Kidney epithelial cell (primary cell): ENCODE measurements at places on chromosomes 12 and 14. TPM values are rescaled to one million over a fixed set of nuclear protein-coding genes. Genes with fewer than 3 reads are reported as not detected.
A peak's percentile ranks its signal among the peaks of the same experiment; 100 is the strongest.

DNA sequence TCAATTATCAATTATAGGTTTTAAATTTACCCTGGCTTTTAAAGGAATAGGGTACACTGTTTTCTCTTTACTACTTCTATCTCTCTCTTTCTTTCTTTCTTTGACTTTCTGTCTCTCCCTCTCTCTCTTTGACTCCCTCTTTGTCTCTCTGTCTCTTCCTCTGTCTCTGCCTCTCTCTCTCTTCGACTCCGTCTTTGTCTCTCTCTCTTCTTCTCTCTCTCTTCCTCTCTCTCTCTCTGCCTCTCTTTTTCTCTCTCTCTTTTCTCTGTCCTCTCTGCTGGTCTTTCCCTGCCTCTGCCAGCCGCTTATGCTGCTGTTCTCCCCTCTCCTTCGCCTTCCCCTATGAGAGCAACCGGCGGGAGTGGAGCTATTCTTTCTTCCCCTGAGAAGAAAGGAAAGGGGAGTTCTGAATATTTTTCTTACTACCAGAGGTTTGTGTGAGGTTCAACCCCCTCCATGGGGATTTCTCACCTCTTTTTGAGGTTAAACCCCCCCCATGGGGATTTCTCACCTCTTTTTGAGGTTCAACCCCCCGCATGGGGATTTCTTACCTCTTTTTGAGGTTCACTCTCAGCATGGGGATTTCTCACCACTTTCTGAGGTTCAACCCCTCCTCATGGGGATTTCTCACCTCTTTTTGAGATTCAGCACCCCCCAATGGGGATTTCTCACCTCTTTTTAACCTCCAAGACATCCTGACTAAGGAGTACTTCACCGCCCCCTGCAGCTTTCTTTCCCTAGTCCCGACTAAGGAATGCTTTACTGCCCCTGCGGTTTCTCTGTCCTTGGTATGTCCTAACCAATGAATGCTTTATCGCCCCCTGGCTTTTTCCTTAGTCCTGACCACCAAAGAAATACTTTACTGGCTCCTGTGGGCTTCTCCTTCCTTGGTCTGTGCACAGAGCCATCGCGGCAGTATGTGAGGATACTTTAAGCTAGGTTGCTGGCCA lies 27.4 kb upstream of the DDHD1 start:
- DNase-seq, result no peak

- no peak for DNase-seq
These were observed 164.4 kb upstream of the LRIG3 start for GRCh38 chr12:59084511-59085375.

DNA sequence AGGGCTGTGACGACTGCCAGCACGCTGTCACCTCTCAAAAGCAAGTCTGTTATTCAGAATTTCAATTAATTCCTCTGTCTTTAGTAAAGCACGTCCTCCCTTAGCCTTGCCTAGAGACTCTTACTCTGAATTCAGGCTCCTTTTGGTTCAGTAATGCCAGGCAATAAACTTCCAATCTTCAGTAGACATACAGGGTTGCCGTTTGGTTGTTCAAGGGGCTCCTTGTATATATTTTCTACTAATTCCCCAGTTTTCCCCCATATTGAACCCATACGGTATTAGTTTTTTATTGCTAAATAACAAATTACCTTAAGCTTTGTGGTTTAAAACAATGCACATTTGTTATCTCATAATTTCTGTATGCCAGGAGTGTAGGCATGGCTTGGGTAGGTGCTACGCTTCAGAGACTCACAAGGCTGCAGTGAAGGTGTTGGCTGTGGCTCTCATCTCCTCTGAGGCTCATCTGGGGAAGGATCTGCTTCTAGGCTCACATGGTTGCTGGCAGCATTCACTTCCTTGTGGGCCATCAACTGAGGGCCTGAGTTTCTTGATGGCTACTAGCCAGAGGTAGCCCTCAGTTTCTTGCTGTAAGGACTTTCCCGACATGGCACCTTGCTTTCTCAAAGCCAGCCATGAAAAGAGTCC lies 7.3 kb upstream of the CLECL1 start:
- DNase-seq, result no peak

- no peak for DNase-seq
These were observed 715 bp downstream of the KLRC4 start for GRCh38 chr12:10408842-10409241.

GRCh38 chr12:120061575-120062214 lies 54.9 kb downstream of the RAB35 start:
- DNase-seq, result no peak

DNA sequence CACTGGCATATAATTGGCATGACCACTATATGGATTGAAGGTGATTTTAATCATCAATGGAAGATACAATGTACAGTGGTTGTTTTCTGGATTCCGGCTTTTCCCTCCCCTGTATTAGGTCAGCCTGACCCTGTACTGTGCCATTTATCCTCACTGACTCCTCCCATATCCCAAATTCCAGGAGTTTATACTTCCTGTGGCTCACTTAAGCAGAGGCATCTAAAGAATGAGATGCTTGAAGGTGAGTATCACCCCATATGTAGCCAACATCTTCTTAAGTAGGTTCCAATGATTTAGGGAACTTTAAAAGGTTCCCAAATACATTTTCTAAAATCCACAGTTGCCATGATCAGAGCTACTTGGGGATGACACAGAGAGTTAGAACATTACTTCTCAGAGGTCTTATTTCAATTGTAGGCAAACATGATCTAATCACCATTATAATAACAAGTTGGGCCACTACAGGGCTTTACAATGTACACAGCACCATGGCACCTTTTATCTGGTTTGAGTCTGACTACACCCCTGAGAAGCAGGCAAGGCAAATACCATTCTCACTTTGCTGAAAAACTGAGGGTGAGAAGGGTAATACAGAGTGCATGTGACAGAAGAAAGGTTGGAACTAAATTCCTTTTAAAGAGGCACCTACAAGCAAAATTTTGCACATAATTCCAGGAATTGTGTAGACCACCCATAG lies 212.3 kb upstream of the GARIN6 start:
- DNase-seq, result no peak

DNA sequence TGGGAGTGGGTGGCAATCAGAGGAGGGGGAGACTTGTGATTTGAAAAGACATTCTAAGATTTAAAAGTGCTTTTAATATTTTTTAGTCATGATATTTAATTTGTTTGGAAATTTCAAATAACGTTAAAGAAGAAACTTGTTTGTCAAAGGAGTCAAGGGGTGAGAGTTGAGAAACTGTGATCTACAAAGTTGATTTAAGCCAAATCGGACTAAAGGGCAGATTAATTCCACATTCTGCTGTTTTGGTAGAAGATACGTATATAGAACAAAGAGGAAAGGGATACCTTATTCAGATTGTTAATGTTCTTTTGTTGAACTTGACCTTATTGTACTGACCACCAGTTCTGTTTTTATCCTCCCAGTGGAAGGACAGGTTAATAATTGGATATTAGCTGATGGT lies 6.7 kb downstream of the EIF4B start:
- DNase-seq, result no peak

GRCh38 chr12:34400411-34400881 lies 378.1 kb downstream of the ALG10 start:
- no peak for DNase-seq

DNA sequence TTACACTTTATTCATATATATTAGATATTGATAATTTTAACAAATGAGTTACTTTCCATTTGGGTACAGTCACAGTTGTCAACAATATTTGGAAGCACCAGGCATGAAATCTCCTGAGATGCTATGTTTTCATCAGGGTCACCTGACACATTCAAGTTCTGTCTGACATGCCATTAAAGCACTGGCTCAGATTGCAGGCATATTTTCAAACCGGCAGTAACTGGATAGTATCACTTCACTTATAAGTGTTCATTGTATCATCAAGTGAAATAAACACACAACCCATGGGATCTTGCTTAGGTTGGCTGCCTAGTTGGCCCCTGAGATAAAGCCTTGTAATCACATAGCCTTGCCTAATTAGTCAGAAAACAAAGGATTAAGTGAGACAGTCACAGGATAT lies 4.8 kb downstream of the IFNG start:
- no peak for DNase-seq

DNA sequence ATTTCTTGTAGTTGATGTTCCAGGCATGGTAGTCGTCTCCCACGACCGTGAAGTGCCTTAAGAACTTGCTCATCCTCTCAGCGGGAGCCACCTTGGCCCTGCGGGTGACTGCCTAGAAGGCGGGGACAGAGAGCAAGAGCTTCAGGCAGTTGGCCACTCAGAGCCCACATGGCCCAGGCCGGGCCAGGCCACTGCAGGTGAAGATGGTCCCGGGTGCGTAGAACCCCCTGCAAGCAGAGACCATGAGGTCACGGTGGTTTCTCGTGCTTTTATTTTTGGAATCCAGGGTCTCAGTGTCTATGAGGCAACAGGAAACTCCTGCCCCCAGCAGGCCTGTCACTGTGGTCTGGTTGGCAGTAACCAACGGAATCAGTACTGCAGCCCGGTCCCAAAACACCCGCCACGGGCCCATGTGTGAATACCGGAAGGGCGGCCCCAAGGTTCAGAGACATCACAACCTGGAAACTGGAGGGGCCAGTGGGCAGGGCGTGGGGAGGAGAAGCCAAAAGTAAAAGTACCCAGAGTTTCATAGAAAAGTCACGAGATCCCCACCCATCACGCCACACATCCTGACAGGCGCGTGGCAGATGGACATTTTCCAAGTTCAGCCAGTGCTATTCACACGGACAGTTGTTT lies 27.5 kb downstream of the HVCN1 start:
- DNase-seq, result no peak

DNA sequence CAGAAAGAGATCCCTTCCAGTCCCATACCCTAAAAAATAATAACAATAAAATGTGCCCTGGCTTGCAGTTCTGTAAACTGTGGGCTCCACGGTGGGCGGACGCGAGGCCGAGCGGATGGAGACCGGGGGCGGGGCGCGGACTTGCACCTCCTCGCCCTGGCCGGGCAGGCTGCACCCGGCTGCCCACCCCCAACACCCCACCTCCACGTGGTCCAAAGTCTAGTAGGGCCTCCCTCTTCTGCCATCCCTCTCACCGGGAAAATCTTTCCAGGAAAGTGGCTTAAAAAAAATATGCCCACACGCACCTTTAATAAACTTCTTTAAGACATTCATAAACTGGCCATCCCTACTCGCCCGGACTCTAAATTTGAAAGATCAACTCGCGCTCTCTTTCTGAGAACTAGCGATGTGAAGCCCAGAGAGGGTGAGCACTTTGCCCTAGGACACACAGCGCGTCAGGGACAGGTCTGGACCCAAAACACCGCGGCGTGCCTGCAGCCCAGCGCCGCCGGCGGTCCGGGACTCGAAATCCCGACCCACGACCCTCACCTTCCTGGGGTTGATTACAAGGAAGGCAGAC lies 1.9 kb upstream of the BCL11B start:
- DNase-seq, result no peak

DNA sequence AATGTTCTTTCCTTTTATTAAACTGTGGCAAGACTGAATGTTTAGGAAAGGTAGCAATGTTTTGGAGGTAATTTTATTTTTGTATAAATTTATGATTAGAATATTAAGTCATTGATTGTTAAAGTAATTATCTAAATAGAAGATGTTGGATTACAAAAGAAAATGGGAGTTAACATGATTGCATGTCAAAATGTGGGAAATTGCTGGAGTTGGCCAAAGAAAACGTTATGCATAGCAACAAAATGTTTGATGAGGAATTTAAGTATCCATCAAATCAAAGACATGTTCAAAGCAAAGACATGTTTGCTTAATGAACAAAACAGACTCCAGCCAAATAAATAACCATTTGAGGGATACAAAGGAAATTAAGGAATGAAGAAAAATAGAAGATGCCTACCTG lies 3.2 kb upstream of the MLH3 start:
- no peak for DNase-seq

DNA sequence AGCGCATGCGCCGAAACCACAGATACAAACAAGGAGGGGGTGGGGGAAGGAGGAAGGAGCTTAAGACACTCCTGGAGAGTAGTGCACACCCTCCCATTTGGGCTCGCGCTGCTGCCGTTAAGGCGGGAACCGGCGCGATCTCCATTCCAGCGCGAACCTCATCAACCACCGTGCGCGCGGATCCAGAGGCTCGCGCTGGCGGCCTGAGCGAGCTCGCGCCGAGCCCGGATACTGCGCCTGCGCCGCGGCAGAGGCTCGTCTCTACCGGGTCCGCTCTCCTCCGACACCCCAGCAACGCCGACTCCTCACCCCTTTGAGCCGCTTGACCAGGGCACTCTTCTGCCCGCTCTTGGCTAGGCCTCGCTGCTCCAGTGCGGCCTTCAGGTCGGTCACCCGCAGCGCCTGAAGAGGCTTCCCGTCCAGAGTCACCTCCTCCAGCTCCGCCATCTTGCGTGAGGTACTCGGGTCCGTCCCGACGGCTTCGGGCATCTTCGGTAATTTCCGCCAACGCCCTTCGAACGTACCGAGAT lies at the start of gene ACIN1:
ACIN1 (minus strand) TSS at position 471 of the 530 bp plus-strand sequence; CDS start at position 447, 24 bp downstream.
- peak; percentile 50 for DNase-seq

GRCh38 chr12:131618303-131618658 lies 92.6 kb upstream of the SFSWAP start:
- DNase-seq, result no peak

- no peak for DNase-seq
These were observed 261.9 kb upstream of the LRIG3 start for GRCh38 chr12:59182191-59182590.

- no peak for DNase-seq
These were observed 1.6 kb downstream of the TMEM179 start for GRCh38 chr14:104602933-104603325.

GRCh38 chr14:38090506-38090905 lies 117.2 kb upstream of the SSTR1 start:
- no peak for DNase-seq

DNA sequence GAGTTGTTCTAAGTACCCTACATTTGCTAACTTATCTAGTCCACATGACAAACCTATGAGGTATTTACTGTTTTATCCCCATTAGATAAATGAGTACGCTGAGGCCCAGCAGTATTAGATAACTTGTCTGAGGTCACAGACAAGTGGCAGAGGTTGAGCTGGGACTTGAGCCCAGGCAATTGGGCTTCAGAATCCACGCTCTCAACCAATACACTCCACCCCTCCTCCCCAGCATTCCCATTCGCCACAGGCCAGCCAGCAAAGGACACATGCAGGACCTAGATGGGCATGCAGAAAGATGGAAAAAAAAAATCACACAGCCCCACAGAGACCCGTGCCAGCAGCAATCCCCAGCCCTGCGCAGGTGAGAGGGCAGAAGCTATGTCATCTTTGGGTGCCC lies 12.4 kb downstream of the HDAC7 start:
- DNase-seq, result no peak

GRCh38 chr12:116152268-116152667 lies 125.2 kb downstream of the MED13L start:
- DNase-seq, result peak; percentile 87

GRCh38 chr14:102085488-102085887 lies 1.4 kb downstream of the HSP90AA1 start:
- no peak for DNase-seq

- DNase-seq, result no peak
These were observed 36.8 kb downstream of the GALNT9 start for GRCh38 chr12:132292328-132293319.

The NPFF gene
- total RNA-seq, result 3.0 TPM in 1 of 2 replicates, not detected in the other

The IFT81 gene
- 6.9 and 7.1 TPM in 2 replicates for total RNA-seq

The ZNF891 gene
- 0.63 and 0.82 TPM in 2 replicates for total RNA-seq

The ZDHHC17 gene
- total RNA-seq, result 29.6 and 30.0 TPM in 2 replicates

The CEP128 gene
- total RNA-seq, result 1.7 and 4.2 TPM in 2 replicates

The E2F7 gene
- total RNA-seq, result 34.2 and 53.3 TPM in 2 replicates

The LRTM2 gene
- total RNA-seq, result not detected in 2 replicates

The PRICKLE1 gene
- total RNA-seq, result 8.0 and 8.1 TPM in 2 replicates

The PRB2 gene
- not detected in 2 replicates for total RNA-seq

The B4GALNT3 gene
- total RNA-seq, result 5.1 and 6.8 TPM in 2 replicates

The AMN1 gene
- 5.3 and 9.3 TPM in 2 replicates for total RNA-seq
